ENCODE measurements at places on chromosomes 4 and X.
A peak's percentile ranks its signal among the peaks of the same experiment; 100 is the strongest.

- DNase-seq, result no peak
Observed at GRCh38 chr4:88230461-88230891, 53.9 kb downstream of the PPM1K start.

DNA sequence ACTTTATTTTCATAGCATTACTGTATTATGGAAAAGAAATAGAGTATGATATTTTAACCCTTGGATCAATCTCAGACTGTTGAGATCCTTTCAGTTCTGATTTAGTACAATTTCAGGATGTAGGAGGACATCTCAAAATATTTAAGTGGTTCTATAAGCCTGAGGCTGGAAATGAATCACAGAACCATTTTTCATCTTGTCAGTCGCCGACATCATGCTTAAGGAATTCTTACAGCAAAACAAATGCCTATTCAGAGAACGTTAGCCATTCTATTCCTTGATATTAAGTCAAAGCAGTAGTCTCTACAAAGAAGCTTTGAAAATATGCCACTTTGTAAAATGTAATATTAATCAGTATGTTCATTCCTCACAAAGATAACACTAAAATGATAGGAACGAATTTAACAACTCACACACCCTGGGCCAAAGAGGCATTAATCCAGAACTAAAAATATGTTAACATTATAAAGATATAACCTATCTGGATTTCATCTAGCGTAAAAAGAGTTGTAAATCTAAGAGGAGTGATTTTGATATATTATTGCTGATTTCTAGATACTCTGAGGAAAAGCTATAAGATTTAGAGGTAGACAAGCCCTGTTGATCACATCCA is 152.0 kb downstream of the GASK1B start:
- no peak for DNase-seq

GRCh38 chr4:156132196-156132595 is 178.5 kb upstream of the CTSO start:
- DNase-seq, result no peak

GRCh38 chr4:153497091-153497531 is 31.0 kb downstream of the TMEM131L start:
- no peak for DNase-seq

- no peak for DNase-seq
Observed at GRCh38 chrX:31872007-31872406, 800.2 kb upstream of the FTHL17 start.

- DNase-seq, result peak; percentile 8
Observed at GRCh38 chrX:12701628-12702027, 89.6 kb upstream of the PRPS2 start.

GRCh38 chrX:12894074-12895030 is 12.1 kb upstream of the TLR8 start:
- peak; percentile 19 for DNase-seq

GRCh38 chr4:185137233-185137925 is 5.7 kb upstream of the SLC25A4 start:
- no peak for DNase-seq

DNA sequence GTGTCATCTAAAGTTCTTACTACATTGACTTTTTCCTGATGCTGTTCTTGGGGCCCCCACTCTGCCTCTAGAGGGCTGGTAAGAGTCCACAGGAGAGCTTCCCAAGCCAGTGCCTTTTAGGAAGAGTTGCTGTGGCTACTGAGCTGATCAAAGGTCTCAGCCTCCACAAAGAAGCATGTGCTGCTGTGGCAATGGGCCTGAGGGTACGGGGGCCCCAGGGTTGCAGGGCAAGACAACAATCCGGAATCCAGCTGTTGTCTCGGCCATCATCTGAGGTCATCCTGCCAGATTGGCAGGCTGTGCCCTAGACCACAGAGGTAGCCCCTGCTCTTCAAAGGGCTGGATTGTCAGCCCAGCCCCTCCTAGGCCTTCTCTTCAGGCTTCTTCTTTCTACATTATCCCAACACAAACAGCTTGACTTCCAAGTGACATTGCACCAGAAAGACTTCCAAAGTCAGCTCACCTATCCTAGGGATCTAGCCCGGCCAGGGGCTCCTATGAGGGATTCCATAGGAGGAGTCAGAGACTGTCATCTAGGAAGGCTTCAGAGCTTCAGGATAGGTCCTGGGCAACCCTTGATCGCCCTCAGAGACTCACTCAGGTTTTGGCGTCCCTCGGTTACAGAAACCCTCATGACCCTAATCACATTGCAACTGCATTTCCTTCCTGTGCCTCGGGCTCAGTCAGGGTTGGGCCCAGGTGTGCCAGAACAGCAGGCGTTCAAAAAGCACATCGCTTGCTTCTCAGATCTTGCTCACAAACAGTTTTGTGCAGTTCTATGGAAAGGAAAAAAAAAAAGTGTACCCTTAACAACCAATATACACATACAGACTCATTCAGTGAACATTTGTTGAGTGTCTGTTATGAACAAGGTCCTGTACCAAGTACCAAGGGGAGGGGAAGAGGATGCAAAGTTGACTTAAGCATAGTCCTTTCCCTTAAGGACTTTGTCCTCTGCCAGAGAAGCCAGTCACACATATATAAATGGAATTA is 27.8 kb downstream of the SLC25A5 start:
- DNase-seq, result no peak

DNA sequence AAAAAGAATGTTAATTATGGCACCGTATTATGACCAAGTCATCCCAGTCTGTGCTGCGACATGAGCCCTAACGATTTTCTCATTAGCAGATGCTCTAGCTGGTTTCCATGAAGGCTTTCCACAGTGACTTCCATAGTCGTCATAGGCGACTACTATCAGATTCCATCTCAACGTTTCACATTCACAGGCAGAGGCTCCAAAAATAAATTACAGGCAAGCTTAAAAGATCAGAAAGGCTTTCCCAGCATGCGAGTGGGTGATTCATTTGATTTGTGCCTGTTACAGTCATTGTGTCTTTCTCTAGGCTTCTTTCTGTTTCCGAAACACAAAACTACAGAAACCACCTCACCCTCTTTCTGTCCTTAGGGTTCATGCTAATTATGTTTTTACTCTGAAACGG is 43.2 kb downstream of the PALLD start:
- DNase-seq, result no peak

- DNase-seq, result no peak
Observed at GRCh38 chr4:24683116-24683515, 98.8 kb upstream of the DHX15 start.

DNA sequence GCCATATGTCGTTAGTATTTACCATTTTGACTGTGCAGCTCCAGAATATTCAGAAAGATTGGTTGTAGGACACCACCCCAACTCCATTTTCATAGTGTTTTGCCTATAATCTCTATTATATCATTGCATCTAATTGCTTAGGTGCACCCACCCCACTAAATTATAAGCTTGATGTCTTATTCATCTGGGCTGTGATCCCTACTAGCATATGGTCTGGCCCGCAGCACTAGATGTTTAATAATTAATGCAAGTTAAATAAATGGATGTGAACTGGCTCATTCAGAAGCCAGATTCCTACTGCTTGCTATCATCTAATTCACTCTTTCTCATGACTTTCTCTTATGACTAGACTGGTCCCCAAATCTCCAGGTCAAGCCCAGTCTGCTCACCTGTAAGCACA is 143.5 kb downstream of the RELL1 start:
- no peak for DNase-seq

DNA sequence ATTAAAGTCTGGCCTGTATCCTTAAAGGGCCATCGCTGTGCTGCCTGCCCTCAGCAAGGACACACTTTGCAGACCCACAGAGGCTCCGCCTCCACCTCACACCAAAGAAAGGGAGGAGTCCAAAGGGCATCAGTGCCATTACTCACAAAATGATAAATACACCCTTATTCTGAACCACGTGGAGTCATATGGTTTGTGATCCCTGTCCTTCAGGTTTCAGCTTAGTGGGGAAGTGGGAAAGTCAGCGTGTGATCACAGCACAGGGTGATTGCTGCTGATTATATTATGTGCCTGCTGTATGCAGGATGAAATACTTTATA is 35.9 kb upstream of the MSANTD1 start:
- DNase-seq, result no peak

DNA sequence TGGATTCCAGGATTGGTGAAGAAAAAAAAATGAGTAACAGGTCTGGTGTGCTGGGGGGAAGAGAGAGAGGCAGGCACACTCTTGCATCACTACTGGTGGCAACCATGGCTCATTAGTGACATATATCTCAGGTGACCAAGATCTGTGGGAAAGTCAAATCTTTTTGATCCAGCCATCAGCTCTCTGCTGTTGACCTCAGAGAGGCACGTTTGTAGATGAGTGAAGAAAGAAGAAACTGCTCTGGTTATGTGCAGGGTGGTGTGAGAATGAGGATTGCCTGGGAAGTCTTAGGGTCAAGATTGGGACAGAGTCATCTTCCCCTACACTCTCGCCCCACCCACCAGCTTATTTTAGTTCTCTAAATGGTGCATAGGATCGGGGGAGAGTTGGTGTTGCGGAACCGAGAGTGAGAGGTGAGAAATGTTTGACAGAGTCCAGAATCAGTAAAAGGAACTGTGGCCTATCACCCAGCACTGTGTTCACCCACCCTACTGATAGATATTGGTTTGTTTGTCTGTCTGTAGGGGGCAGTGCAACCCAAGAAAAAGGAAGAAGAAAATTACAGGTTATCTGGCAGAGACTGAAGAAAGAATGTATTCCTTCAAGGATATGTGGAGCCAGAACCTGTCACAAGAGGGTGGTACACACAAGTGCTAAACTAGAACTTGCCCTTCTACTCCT is 21.9 kb downstream of the ARMCX6 start:
- DNase-seq, result no peak

DNA sequence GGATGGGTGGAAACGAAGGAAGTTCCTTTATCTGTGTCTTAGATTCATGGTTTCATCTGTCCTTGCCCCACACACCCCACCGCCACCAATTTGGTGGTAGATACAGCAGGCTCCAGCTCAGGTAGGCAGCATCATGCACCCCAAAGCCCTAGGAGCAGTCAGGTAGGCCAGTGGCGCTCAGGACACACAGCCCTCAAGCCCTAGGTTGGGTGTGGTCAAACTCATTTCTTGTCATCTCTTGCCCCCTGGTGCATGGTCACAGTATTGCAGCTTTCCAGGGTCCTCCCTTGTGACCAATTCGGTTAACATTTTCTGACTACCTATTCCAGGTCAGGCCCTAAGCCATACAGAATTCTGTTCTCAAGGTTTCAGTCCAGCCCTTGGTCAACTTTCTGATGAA is 14.5 kb upstream of the PRRG3 start:
- DNase-seq, result peak; percentile 26

GRCh38 chr4:21451032-21451431 is 497.5 kb downstream of the KCNIP4 start:
- DNase-seq, result no peak

DNA sequence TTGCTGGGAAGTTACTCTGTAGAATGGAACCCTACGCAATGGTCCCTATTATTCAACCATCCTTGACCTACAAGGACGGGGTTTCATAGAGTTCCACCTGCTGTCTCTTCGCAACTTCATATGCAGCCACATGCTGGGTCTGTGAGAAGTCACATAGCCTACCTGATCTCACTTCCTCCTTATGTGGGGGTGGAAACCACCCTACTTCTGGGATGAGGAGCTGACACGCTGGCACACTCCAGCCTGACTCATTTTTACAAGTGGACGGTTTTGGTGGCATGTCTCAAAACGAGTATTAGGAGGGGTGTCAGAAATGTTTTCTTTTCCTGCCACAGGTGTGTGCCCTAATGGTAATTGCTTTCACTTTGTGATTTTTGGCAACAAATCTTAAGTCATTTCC is 36.8 kb upstream of the ARSD start:
- DNase-seq, result no peak

GRCh38 chr4:189988877-189989431 is 38.1 kb downstream of the FRG2 start:
- no peak for DNase-seq

GRCh38 chrX:105331244-105331643 is 110.8 kb upstream of the TEX13A start:
- no peak for DNase-seq

DNA sequence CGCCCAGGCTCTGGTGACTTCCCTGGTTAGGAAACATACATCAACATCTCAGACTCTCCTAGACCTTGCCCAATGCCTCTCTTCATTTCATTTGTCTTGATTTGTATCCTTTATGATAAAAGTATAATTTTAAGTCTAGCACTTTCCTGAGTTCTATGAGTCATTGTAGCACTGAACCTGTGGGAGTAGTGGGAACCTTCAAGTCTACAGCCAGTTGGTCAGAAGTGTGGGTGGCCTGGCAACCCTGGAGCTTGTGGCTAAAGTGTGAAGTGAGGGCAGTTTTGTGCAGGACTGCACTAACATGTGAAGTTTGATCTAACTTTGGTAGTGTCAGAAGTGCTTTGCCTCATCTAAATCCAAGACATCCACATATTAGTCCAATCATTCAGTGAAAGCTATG is 259.3 kb upstream of the IGFBP7 start:
- DNase-seq, result no peak

DNA sequence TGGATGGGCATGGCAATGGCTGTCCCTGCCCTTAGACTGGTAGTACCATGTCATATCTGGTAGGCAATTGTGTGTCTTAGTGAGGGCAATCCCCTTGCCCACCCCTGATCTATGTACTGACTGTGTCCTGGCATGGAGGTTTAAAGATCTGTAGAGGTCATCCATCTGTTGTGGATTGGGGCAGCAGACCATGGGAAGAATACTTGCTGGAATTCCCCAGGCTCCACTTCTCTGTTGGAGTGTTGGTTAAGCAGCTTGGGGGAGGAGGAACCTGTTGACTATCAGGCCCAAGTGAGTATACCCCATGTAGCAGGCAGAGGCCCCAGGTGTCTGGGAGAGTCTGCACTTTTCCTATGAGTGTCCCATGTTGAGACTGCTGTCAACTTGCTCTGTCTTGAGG is 246.7 kb upstream of the DIPK2B start:
- no peak for DNase-seq

DNA sequence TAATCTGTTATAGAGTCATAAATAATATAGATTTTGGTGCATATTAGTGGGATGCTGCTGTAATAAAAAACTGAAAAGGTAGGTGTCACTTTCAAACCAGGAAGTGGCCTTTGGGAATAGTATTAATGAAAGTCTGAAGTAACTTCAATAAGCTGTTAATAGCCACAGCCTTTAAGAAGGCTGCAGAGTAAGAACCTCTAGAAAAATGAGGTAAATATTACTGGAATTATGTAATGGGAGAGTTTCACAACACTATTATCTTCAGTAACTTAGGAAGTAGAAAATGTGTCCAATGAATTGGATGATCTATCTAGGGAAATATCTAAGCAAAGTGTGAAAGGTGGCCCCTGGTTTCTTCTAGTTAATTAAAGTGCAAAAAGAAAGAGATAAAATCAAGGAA is 104.7 kb downstream of the NCAPG start:
- DNase-seq, result no peak

- no peak for DNase-seq
Observed at GRCh38 chr4:8828869-8829268, 42.8 kb downstream of the HMX1 start.

Measured in stimulated activated CD4-positive, alpha-beta T cell treated with anti-CD3 and anti-CD28 coated beads, Interleukin-15, amount 100 ng/mL, for 48 hours (primary cell).